ENCODE measurements at places on chromosomes 1 and 21.

DNA sequence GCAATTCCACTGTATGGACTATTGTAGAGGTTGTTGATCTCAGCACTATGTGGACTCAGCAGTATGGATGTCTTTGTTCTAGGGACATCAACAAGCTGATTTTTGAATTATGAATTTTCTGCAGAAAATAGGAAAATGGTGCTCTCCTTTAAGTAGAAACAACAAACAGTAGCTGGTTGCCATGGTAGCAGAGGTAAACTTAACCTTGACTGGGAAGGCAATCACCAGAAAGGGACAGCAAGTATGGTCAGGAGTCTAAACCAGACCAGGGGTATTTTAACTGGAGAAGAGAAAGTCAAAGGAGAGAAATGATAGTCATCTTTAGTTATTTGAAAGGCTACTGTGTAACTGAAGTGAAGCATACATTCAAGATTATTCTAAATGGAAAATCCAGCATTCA lies 22.3 kb downstream of the WLS start:
- DNase-seq = no peak

DNA sequence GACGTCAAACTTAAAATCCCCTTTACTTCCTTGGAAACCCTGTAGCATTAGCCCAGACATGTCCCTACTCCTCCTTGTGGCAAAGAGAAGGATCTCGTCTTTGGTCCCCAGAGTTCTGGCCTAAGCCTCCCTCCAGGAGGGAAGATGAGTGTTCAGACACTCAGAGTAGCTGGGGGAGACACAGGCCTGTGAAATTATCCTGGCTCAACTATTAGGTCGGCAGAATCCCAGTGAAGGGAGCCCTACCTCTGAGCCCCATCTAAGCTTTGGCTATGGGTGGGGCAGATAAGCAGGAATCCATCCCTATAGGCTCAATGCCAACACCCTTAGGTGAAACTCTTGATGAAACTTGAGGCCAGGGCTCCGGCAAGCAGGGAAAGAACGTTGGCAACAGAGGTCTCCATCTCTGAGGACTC lies 1.7 kb upstream of the SFN start:
- DNase-seq = no peak

GRCh38 chr1:99669821-99670220 lies 23.9 kb downstream of the PALMD start:
- DNase-seq = no peak

- no peak for DNase-seq
These were observed 20.2 kb downstream of the LMOD1 start for GRCh38 chr1:201925981-201926645.

GRCh38 chr1:191905781-191906180 lies 252.5 kb upstream of the RGS18 start:
- no peak for DNase-seq

DNA sequence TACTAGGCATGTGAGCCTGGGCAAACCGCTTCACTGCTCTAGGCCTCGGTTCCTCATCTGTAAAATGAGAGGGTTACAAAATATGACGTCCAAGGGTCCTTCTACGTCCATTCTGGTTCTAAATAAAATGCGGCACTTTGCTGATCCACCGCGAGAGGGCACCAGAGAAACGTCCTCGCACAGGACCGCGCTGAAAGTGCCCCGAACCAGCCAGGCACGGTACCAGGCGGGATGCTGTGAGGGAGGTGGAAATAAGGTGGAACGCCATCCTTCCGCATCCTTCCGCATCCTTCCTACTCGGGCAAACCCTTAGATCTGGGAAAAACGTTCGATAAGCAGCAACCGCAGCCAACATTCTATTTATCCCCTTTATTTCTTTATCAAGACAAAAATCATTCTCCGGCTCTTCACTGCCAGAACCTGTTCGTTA lies 60.3 kb upstream of the KRTAP19-8 start:
- peak; percentile 48 for DNase-seq

- no peak for DNase-seq
These were observed 6.4 kb downstream of the IL12RB2 start for GRCh38 chr1:67313934-67314671.

DNA sequence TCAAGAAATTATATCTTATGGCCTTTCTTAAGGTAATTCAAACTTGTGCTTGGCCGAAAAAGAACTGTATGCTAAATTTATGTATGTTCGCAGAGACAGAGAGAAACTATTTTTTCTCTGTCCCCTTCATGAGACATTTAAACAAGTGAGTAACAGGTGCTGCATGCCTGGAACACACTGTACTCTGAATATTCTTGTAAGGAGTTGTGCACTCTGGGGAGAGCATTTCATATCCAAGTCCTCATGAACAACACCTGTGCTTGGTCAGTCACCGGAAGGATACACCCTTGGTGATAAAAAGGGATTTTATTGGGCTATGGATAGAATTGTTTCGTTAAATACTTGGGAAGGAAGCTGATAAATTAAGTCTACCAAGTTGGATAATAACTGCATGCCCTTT lies 220.8 kb upstream of the NRIP1 start:
- DNase-seq = no peak

GRCh38 chr1:17155257-17155920 lies 36.1 kb upstream of the PADI2 start:
- DNase-seq = no peak
